ENCODE measurements at places on chromosomes 4 and X.
A peak's percentile ranks its signal among the peaks of the same experiment; 100 is the strongest.

- DNase-seq, result no peak
Observed at GRCh38 chrX:55484948-55485347, 4.7 kb downstream of the USP51 start.

DNA sequence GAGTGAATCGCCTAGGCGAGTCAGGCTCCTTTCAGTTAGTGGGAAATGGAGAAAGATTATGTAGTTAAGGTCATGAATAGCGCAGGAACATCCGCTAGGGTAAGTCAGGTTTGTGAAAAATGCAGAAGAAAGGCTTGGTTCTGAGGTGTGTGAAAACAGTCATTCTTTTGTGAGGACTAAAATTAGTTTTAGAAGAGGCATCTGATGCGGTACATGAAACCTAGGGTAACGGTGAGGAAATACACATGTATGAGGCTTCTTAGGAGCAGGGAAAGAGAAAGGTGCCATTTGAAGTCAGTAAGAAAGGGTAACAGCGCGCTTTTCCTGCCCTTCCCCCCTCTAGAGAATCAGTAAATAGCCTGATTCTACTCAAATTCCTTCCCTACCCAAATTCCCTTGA is 570 bp upstream of the RNF128 start:
- no peak for DNase-seq

GRCh38 chrX:40104630-40104984 is 6.8 kb upstream of the BCOR start:
- peak; percentile 66 for DNase-seq

GRCh38 chr4:146649232-146649631 is 10.5 kb downstream of the POU4F2 start:
- no peak for DNase-seq

DNA sequence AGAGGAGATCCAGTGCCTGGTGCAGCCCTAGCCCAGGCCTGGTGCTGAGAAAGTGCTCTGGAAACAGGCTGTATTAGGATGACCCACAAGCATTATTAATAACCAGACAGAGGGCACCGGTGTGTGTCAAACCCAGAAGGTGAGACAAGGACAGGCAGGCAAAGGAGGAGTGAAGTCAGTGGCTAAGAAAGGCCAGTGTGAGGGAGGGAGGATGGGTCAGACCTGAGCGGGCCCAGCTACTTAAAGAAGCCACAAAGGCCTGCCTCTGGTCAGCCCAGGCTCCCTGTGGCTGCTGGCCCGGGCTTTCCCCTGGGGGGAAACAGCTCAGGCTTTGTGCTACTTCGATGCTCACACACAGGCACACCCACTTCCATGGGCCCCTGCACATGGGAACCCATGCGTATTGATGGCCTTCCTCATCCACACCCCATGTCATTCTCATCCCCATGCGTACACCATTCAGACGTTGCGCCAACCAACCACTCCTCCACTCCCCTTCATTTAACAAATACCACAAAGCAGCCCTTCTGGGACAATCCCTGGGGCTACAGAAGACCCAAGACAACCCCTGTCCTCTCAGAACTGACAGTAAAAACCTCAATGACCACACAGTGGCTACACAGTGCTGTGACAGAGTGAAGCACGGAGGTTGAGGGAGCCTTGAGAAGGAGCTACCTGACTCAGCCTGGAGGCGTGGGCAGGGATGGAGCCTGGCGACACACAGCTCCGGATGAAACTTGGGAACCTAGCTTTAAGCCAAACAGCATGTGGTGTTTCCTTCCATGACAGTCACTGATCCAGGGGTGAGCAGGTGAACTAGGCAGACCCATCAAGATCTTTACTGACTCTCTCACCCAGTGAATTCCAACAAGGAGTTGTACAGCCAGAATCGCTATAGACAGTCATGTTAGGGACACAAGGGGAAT is 24.9 kb upstream of the MTM1 start:
- DNase-seq, result no peak

GRCh38 chr4:182819751-182820150 is 97.4 kb downstream of the DCTD start:
- no peak for DNase-seq

DNA sequence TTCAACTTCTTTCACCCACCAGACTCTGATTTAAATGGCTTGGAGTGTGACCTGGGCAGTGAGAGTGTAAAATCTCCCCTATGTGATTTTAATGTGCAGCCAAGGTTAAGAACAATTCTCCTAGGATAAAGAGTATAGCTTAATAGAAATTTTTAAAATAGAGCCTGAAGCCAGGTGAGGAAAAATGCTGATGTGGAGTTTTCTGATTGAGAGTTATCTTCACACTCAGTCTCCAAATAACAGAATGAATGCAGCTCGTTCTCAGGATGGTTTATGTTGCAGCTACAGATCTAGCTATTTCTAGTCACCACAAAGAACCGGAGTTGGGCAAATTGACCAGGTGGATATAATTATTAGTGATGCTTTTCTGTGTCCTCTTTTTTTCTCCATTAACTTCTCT is 70.7 kb downstream of the MOSPD2 start:
- DNase-seq, result no peak

GRCh38 chrX:118536687-118537461 is 41.3 kb downstream of the DOCK11 start:
- peak; percentile 55 for DNase-seq

GRCh38 chr4:113576947-113577678 is 184.4 kb downstream of the CAMK2D start:
- DNase-seq, result peak; percentile 28

GRCh38 chr4:121777625-121778024 is 12.7 kb upstream of the SMIM43 start:
- DNase-seq, result no peak

DNA sequence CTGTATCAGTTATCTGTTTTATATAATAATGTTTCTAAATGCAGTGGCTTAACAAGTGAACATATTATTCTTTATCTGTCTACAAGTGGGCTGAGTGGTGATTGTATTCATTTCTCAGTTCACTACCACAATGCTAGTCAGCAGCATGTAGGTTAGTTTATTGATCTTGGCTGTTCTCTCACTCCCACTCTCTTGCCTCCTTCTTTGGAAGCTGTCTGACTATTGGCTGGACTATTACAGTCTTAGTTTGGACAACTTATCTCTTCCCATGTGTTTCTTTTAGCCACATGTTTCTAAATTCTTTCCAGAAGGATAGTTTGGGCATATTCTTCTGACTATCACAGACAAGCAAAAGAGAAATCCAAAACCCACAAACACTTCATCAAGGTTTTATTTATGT is 459.5 kb upstream of the AGA start:
- peak; percentile 13 for DNase-seq
